ENCODE measurements at places on chromosomes 11 and 22. TPM values are rescaled to one million over a fixed set of nuclear protein-coding genes. Genes with fewer than 3 reads are reported as not detected.

- no peak for DNase-seq
These were observed 446 bp downstream of the VSTM5 start for GRCh38 chr11:93849751-93850593.

- DNase-seq, result no peak
These were observed 11.8 kb upstream of the THY1 start for GRCh38 chr11:119434591-119435330.

DNA sequence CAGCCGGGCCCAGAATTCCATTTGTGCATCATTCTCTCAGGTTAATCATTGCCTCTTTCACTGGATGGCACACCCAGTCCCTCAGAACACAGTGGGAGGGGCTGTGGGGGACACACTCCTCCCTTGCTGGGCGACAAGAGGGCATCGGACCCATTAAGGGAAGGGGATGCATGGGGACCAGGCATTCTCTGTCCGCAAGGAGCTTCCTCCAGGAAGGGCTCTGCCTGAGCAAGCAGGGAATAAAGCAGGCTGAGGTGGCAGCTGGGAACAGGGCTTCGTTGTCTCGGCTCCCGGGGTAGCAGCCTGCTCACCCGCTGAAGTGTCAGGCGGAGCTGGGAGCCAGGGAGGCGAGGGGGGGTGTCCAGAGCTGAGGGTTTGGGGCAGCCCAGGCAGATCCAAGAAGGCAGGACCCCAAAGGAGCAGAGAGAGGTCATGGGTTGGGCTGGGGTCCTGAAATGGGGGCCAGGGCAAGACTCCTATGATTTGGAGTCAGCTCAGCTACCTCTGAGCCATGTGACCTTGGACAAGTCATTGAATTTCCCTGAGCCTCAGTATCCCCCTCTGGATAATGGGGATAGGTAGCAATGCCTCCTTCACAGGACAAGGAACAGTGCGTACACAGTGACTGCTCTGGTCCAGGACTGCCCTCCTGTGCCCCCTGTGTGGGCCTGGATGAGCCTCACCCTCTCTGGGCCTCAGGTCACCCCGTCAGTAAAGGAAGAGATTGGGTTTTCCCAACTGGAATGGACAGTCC is 1.4 kb downstream of the GAL3ST1 start:
- no peak for DNase-seq

DNA sequence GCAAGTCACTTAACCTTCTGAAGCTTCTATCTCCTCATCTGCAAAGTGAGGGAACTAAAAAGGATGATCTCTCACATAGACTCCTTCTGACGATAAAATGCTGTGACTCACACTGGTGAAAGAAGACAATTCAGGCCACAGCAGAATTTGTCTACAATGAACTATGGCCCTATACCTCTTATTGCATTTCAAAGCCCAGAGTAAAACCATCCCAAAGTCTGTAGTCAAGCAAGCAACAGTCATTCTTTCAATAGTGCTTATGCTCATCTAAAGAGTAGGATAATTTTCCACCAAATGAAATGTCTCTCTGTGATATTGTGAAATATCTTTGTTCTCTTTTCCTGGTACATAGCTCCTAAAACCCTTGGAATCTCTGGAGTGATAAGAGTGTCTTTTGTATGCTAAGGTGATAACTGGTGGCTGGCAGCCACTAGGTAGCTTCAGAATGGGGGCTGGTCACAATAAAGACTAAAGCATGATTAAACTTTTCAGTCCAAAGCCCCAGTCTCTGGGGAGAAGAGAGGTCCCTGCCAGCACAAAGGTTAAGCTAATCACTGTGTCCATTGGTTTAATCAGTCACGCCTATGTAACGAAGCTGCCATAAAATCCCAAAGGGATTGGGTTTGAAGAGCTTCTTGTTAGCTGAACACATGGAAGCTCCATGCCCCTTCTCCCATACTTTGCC is 30.8 kb downstream of the SYTL2 start:
- no peak for DNase-seq

The C11orf91 gene
- total RNA-seq, result not detected

Measured in gastrocnemius medialis (tissue), 4 donors.